ENCODE measurements at places on chromosomes 4 and X.
A peak's percentile ranks its signal among the peaks of the same experiment; 100 is the strongest.

DNA sequence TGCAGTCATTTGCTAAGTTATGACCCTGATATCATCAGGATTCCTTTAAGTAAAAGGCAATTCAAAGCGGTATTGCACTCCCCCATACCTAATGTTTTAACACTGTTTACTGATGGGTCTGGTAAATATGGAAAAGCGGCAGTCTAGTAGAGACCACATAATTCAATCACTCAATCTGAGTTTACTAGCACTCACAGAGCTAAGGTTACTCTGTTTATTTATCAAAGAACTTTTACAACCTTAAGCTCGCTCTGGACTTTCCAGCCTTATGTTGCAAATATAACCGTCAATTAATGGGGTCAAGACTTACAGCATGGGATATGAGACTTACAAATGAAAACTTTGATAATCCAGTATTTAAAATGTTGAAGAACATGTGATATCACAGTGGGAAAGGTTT, 124.5 kb upstream of the ZCCHC13 start:
- DNase-seq: no peak

DNA sequence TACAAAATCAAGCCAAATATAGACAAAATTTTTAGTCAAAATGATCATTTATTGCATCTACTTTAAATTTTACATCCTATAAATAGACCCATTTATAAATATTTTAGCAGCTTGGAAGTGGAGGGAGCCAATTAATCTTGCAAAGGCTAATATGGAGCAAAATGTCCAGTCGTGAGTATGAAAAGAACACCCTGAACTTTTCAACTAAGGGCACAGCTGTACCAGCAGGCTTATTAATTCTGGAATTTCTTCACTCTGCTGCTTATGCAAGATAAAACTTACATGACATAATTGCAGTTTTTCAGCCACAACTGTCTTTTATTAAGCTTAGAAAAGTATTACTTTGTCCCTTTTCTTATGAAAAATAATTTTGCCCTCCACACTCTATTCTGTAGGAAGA, 22.9 kb upstream of the USP53 start:
- DNase-seq: no peak

- no peak for DNase-seq
Observed at GRCh38 chr4:74540193-74540592, 95.3 kb downstream of the AREG start.

DNA sequence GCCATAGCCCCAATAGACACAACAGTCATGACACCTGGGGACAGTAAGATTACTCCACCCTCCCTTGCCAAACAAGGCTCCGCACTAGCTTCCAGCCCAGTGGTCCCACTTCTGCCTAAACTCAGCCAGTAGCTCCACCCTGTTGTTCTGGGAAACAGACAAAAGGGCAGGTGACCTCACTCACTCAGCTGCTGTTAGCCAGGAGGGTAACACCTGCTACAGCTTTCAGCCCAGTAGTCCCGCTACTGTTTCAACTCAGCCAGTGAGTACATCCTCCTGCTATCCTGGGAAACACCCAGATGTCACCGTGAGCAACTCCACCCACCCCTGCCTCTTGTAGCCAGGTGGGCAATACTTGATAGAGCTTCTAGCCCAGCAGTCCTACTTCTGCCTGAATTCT, 162.7 kb upstream of the CPXCR1 start:
- no peak for DNase-seq

- peak; percentile 22 for DNase-seq
Observed at GRCh38 chr4:100017637-100018310, 67.7 kb upstream of the H2AZ1 start.

- no peak for DNase-seq
Observed at GRCh38 chrX:15838017-15838416, 16.6 kb downstream of the AP1S2 start.

GRCh38 chr4:53541577-53542206, 49.6 kb downstream of the LNX1 start:
- no peak for DNase-seq

DNA sequence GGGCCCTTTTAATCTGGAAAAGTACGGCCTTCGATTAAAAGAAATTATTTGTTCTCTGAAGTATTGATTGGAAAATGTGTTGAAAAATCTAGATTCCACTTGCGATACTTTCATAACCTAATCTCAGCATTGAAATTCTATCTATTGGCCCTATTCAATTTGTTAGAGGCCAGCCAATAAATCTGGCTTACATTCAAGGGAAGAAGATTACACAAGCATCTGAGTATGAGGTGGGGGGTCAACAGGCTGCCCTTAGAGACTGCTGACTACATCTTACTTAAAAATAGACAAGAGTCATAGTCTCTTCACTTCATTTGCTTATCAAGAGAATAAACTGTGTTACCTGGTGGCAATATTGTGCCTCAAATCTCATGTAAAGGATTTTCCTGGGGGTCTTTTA, 248.0 kb upstream of the KCNIP4 start:
- DNase-seq: no peak

DNA sequence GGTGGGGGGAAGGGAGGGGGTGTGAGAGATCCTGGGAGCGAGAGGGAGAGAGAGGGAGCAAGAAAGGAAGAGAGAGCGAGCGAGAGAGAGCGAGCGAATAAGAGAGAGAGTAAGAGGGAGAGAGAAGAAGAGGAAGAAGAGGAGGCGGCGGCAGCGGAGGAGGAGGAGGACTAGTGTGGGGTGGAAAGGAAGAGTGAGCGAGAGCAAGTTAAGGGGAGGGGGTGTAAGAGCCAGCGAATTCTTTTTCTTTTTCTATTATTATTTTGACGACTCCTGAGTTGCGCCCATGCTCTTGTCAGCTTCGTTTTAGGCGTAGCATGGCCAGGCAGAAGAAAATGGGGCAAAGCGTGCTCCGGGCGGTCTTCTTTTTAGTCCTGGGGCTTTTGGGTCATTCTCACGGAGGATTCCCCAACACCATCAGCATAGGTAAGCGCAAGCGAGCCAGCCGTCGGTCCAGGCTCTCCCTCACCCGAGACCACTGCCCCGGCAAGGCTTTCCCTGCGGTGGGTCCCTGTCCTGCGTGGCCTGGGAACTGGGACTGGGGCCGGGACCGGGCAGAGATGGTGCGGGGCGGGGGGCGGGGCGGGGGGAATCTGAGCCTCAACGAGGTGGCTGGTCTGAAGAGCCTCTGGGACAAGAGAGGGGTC, at the start of gene GRIA3:
GRIA3 (plus strand) TSS at position 60 of the 647 bp plus-strand sequence; CDS start at position 318, 258 bp downstream.
- DNase-seq: no peak

- no peak for DNase-seq
Observed at GRCh38 chr4:137545461-137545861, 13.2 kb upstream of the PCDH18 start.

DNA sequence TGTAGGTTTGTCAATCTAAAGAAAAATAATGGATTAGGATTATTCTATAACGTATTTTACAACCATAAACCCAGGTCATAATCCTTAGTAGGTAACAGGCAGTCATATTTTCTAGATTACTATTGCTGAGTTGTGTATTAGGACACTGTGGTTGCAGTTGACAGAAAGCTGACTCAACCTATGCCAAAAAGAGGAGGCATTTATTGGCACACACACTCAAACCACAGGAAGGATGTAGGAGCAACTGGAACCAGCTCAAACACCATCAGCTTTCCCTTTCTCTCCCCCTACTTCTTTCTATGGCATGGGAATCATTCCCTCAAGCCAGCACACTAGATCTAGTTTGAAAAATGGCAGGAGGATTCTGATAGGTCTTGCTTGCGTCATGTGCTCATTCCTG, 136.4 kb upstream of the FAM9C start:
- DNase-seq: peak; percentile 25

GRCh38 chrX:139889760-139890159, 43.1 kb downstream of the ATP11C start:
- no peak for DNase-seq

- no peak for DNase-seq
Observed at GRCh38 chr4:159725571-159725970, 622.7 kb downstream of the RAPGEF2 start.

DNA sequence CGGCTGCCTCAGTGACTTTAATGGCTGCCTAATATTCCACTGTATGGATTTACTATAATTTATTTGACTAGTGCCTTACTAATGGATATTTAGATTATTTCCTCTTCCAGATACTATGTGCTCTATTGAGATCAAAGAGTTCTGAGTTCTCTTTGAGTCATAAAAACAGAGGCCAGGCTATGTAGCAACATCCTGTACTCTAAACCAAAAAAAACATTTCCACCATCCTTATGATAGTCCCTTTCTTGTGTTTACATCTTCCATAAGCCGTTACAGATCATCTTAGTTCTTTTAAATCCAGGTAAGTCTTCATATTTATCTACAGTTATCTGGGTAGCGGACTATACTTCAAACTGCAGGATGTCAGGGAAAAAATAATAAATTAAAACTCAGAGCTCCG, 56.6 kb upstream of the TMEM184C start:
- DNase-seq: no peak

GRCh38 chr4:35978551-35978950, 265.8 kb downstream of the ARAP2 start:
- DNase-seq: no peak

DNA sequence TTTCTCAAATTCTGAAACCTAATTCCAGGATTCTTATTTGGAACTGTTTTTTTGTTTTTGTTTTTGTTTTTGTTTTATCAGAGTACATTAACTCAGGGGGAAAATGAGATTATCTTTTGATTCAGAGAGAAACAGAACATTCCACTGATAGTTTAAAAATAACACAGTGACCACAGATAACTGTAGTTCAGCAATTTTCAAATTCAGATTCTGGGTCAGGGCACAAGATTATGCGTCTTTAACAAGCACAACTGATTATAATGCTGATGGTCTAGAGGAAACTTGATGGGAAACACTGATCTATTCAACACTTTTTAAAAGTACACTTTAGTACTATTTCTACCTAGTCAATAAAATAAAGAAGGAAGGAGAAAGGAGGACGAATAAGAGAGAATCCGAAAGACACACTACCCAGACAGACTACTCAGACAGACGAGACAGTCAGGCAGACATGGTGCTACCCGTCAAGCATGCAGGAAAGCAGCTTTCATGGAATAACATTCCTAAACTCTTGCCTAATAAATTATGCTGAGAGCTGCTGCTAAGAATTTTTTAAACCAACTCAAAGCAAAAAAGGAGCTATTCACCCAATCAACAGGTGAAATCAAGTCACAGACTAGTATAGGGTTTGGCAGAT, 59.0 kb downstream of the APBB2 start:
- no peak for DNase-seq

- no peak for DNase-seq
Observed at GRCh38 chr4:137601934-137602333, 69.6 kb upstream of the PCDH18 start.

GRCh38 chr4:150773729-150774449, 191.9 kb downstream of the MAB21L2 start:
- no peak for DNase-seq
